ENCODE measurements at places on chromosomes 6 and 20.

GRCh38 chr6:28880894-28881780 lies 42.6 kb downstream of the TRIM27 start:
- no peak for DNase-seq

- no peak for DNase-seq
Measured at GRCh38 chr20:8787090-8787489, 281.8 kb upstream of the PLCB4 start.

DNA sequence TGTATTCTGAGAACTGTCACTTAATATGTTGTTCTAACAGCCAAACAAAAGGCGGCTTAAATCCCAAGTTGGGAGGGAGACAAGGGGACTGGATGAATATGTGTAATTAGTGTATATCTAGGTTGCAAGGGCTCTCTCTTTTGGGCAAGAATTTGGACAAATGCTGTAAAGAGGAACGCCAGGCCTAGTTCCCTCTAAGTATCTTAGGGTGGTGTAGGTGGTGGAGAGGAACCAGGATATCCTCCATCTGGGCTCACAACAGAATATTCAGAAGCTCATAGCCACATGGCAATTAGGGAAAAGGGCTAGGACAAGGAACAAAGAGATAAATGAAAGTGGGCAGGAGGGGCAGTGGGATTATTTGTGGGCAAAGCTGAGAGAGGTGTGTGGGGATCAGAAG lies 149.5 kb downstream of the LRFN2 start:
- no peak for DNase-seq

DNA sequence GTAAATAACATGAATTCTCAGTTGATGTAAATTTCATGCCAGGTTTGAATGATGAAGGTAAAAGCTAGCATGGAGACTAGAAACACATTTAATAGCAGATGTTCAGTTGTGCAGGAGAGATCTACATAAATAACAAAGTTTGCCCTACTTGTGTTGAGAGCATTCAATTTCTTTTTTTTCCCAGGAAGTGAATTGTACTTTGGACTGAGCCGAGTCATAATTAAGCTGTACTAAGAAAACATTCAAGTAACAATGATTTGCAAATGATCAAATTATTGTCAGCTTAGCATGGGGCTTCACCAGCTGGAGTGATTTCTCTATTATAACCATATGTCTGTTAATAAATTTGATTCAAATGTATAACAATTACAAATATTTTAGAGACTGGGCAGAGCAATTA lies 893.5 kb upstream of the MAP3K7 start:
- DNase-seq, result no peak

DNA sequence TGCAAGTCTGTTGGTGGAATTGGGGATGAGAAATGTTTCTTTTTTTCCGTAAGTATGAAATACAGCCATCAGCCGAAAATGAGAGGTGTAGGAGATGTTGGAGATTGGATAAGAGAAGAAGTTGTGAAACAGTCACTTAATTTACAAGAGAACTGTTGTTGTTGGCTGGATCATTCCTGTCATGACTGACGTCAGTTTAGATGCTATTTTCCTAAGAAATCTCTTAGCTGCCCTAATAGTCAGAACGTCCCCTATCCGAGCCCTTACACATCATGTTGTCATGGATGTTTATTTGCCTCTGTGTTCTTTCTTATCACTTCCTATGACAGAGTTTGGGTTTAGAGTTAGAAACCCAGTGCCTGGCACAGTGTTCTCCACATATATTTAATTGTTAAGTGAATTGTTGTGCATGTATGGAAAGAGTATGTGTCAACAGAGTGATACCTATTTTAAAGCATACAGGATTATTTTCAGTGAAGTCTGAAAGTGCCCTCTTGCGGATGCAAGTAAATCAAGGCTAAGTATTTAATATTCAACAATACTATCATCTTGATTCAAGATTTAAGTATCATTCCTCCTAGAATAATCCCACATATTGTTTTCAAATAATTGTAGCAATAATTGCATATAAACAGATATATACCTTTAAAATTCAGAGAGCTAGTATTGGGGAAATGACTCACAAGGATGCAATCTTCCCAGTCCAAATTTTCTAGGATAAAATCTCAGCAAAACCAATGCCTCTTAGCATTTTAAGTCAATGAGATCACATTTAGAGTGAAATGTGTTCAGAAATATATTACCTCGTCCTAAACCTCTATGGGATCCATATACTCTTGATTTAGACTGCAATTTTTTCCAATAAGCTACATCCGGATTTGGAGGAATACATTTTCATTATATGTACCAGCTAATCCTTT lies 309.9 kb upstream of the NOX3 start:
- DNase-seq, result no peak

GRCh38 chr6:37369321-37370201 lies 15.8 kb downstream of the RNF8 start:
- no peak for DNase-seq

GRCh38 chr6:20328266-20328923 lies 73.3 kb upstream of the E2F3 start:
- DNase-seq, result no peak

DNA sequence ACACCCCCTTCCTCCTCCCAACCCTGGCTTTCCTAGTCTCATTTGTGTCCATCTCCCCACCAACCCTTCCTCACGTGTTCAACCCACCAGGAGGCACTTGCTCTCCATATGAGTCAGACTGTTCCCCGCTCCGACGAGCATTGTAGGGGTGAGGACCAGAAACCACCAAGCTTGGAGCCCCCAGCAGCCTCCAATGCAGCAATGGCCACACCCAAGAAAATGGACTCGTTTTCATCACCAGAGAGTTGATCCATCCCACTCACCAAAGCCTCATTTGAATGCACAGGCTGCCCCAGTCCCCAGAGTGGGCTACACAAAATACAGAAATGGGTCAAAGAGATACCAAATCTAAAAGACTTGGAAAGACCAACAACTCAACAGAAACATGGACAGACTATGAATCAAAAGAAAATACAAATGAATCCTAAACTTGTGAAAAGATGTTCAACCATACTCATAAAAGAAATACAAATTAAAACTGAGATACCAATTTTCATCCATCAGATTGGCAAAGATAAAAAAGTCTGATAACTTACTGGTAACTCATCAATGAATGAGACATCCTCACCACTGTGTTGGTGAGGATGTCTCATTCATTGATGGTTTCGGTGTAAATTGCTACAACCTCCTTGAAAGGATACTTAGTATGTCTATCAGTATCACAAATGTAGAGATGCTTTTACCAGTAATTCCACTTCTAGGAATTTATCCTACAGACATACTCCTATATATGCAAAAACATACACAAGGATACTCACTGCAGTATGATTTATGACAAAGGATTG lies 68.1 kb downstream of the TRERF1 start:
- DNase-seq, result no peak

GRCh38 chr6:104705095-104705707 lies 154.5 kb downstream of the HACE1 start:
- no peak for DNase-seq

DNA sequence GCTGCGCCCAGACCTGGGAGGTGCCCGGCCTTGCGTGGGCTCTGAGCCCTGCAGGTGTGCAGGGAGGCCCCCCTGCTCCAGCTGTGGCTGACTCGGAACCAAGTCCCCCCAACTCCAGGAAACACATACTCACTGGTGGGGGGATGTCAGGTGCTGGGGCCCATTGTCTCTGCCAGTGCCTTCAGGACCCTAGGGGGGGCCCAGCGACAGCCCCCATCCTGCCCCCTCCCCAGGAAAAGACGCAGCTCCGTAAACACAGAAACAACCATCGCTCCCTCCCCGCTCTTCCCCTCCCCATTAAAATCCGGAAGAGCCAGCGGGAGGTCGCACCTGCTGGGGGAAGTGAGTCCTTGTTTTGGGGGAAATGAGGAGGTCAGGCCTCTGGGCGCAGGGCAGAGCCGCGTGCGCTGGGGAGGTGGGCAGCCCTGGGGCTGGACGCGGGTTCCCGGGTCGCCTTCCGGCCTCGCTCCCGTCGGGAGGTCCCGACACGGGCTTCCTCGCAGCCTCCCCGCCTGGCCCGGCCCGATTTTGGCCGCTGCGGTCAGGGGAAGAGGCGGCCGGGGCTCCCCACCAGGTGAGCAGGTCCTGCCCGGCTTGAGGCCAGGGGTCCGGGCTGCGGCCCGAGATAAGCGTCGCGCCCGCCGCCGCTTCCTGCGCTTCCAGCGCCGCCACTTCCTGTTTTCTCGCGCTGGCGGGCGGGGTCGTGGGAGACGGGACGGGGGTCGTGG lies 6.2 kb downstream of the C20orf204 start:
- DNase-seq, result no peak

- DNase-seq, result no peak
Measured at GRCh38 chr6:38173909-38174308, 354.4 kb downstream of the ZFAND3 start.

DNA sequence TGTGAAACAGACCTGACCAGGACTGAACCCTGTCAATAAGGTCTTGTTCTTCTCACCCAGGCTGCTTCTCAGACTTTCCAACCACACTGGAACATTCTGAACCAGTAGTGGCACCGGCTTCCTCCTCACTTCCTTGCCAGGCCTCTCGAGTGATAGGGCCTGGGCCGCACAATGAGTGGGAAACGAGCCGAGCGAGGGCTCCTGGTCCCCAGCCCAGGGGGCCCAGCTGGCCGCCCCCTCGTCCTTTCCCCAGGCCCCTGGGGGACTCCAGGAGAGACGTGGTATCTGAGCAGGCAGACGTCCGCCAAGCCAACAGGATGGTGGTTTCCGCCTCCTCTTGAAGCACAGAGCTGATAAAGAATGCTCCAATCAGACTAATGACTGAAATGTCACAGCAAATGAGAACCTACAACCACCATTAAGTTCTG lies 117.9 kb downstream of the GMDS start:
- no peak for DNase-seq

DNA sequence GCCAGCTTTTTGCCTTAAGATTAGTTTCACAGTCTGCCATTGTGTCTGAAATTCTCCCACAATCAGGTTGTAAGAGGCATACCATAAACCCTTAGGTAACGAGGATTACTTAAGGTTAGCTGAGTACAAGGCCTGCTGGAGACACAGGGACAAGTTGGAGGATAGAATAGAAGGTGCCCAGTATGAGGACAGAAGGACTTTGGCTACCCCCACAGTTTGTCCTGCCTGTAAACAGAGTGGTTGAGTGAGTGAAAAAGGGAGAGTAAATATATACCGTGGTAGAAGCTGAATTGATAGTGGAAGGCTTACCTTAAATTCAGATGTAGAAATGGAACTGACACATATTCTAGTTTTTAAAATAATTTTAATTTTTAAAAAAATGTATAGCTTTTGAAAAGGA lies 19.3 kb downstream of the RPRD1B start:
- DNase-seq, result no peak

DNA sequence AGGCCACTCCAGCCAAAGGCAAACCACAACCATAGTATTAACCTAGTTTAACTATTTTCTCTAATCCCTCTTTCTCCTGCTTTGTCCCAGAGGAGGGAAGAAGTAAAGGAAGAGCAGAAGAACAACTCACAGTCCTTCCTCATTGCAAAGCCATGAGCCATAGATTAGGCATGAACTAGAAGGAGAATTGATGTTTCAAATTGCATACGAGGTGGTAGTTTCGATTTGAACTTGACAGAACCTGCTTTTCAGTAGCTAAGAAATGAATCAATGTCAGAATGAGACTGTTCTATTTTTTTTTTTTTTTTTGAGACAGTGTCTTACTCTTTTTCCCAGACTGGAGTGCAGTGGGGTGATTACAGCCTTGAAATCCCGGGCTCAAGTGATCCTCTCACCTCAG lies 48.3 kb downstream of the PROKR2 start:
- no peak for DNase-seq

DNA sequence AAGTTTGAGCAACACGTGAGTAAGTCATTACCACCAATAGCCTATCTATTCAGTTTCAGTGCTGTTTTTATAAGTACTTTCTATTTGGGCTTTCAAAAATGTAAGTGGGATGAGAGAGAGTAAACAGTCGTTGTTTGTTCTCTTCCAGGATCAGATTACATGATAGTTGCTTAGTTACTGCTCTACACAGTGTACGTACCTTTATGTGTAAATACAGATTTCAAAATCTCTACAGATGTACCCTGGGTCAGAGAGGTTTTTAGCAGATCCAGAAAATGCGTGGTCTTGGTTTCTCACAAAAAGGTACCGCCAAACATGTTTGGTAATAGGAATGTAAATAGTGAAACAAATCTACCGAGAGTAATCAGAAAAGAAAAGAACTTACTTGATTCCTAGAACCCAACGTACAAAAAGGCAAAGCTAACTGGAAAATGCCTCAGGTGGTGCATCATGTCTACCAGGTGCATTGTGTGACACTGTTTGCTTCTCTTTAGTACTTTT lies 421.1 kb downstream of the BCKDHB start:
- DNase-seq, result peak; percentile 42

DNA sequence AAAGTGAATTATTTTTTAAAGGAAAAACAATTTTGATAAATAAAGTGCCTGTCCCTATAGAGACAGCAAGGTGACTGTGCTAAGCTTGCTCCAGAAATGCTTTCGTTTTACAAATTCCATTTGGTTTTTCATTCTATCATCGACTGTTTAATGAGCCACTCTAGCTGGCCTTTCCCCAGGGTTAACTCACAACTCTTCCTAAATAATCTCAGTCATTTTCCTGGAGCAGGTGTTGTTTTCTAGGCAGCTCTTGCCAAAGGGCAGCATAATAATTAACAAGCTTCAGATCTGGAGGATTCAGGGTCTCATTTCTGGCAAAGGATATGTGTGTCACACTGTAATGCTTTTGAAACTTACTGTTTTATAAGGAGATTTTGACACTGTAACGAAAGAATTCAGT lies 184.2 kb downstream of the KHDC1L start:
- no peak for DNase-seq

DNA sequence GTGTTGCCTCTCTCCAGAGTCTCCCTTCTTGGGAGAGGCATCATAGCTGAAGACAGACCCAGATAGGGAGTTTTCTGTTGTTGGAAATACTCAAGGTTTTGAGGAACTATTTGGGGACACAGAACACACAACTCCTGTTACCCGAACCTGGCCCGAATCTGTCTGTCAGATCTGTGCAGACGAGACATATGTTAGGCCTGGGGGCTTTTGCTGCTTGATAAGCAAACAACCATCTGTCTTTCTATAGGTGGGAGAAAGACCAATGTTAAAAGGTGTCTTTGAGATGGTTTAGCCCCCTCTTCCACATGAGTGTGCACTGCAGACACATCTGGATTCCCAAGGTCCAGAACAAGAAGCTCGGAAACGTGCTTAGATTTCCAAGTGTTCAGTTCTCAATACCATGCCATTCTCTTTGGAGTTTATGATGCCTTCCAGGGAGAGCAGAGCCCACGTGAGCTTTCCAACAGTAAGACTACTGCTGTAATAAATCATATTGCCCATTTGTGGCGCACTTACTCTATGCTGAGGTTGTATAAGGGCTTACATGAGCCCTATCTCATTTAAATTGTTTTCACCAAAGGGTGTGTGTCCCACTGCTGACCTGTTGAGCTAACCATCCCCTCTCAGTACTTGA lies 3.8 kb upstream of the STX16 start:
- DNase-seq, result no peak

Measured in NCI-H510A (cell line).